ENCODE measurements at places on chromosomes 11 and 22.

DNA sequence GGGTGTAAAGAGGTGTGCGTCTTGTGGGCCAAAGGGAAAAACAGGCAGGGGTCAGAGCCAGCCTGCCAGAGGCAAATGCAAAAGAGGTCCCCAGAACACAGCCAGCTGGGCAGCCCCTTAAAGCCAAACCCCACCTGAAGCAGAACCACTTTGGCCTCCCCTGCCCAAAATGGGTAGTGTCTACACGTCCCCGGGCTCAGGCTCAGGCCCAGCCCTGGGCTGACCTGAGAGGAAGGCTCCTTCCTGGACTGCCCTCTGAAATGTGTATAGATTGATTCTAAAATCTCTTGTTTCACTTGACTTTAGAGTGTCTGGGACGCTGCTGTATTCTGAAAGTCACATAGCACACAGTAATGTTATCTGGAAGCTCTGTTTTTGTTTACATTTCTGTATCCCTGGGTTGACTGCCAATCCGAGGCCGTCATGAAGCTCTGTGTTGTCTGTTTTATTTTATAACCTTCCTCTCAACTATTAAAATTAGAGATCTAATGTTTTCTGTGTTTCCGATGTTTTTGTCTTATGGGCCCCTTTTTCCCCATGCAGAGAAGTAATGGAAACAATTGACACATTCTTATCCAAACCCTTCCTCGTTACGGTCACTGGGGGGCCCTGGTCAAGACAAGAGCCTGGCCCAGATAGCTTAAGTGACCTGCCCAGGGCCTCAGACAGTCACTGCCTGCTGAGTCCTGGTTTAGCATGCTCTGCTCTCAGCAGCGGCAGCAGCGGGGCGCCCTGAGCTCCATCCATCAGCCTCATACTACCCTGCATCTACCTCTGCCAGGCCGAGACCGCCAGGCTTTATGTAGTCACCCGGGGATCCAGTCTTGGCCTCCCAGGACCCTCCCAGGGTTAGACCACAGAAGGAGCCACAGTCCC lies 10.1 kb downstream of the OVOL1 start:
- DNase-seq: no peak

- DNase-seq: no peak
These were observed 5.5 kb upstream of the TECTA start for GRCh38 chr11:121095561-121095960.

DNA sequence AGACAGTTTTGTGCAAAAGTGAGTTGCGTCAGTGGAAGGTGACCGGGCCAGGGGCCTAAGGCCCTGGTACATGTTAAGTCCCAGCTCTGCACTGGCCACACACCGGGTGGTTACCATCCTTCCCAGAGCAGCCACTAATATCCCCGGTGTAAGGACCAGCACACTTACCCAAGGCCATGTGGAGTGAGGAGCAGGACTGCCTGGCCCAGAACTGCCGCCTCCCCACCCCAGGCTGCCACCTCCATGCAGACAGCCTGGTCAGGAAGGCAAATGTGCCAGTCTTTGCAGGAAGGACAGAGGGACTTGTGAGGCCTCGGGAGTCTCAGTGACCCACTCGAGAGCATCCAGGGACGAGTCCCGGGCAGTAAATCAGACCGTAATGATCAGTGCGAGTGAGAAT lies 102.9 kb downstream of the MORC2 start:
- DNase-seq: no peak

- DNase-seq: no peak
These were observed 4.9 kb upstream of the TTLL1 start for GRCh38 chr22:43094085-43094484.

DNA sequence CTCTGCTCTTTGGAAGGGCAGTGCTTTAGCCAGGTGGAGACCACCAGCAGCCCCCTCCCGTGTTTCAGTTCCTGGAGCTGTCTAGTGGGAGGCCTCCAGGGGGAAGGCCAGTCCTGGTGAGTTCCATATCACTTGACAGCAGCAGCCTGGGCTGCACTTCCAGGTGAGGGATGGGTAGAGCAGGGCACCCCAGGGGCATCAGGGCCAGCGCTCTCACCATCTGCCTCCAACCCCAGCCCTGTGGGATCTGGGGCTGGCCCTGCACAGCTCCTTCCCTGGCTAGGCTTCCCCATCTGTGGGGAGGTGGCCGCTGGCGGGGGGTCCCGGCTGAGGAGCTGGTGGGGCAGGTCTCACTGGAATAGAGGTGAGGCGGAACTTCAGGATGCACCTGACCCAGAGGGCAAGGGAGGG lies 60.5 kb downstream of the MORC2 start:
- DNase-seq: no peak

GRCh38 chr11:21529187-21529586 lies 663.7 kb upstream of the ANO5 start:
- no peak for DNase-seq

- no peak for DNase-seq
These were observed 4.7 kb upstream of the KDELR3 start for GRCh38 chr22:38462960-38463784.

- DNase-seq: no peak
These were observed 13.2 kb upstream of the TTC36 start for GRCh38 chr11:118514103-118514502.

DNA sequence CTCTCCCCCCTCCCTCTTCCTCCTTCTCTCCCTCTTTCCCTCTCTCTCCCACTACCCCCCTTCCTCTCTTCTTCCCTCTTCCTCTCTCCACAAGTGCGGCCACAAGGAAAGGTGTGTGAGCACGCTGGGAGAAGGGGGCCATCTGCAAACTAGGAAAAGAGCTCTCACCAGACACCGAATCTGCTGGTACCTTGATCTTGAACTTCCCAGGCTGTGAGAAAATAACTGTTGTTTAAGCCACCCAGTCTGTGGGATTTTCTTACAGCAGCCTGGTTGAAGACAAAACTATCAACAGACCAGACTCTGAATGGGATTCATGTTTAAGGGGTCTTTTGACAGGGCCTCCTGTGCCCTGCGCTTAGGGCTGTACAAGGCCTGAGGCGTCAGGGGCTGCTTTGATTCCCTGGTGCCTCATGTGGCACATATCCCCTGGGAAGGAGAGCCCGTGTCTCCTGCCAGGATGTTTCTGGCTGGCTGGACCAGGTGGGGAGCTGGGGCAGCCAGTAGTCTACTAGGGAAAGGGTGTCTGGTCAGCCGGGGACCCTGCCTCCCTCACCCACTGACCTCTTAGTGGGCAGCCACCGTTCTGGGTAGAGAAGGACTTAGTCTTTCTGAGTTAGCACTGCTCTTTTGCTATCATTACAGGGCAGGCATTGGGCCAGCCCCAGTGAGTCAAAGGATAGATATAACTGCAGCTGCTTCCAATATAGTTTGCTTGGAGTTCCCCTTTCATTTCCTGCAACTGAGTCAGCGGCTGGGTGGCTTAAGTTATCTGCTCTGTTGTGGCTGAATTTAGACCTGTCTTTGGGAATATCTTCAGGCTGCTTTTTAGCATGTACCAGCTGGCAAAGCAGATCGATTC lies 6.2 kb downstream of the PANX1 start:
- no peak for DNase-seq
